Stomach (tissue), 19 donors: ENCODE measurements at places on chromosomes 2 and 18. TPM values are rescaled to one million over a fixed set of nuclear protein-coding genes. Genes with fewer than 3 reads are reported as not detected.
A peak's percentile ranks its signal among the peaks of the same experiment; 100 is the strongest.

- H3K4me3 ChIP-seq, result no peak overlapping the region
- no peak overlapping the region for H3K27ac ChIP-seq
- DNase-seq, result no peak
- H3K4me1 ChIP-seq, result no peaks in the 10 kb centered on the region
- no peaks in the 10 kb centered on the region for H3K36me3 ChIP-seq
Observed at GRCh38 chr2:162215162-162215561, 28.1 kb downstream of the FAP start.

DNA sequence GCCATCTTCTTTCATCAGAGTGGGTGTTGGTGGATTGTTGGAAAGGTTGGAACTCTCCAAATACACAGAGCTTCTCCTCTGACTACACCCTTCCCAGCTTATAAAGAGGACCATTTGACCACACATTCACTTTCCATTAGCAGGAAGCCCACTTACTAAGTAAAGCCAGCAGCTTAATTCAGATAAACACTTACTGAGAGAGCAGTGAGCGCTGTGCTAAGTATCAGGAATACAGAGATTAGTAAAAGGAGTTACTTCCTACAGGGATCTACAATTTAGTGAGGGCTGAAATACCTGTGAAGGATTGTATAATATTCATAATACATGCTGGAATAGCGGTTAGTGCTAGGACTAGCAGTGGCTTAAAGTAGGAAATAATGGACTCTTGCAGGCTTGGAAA lies 343.0 kb downstream of the NYAP2 start:
- H3K36me3 ChIP-seq, result no peaks in the 10 kb centered on the region

GRCh38 chr18:47899107-47899840 lies 31.2 kb downstream of the SMAD2 start:
- H3K4me3 ChIP-seq, result no peak overlapping the region
- H3K27ac ChIP-seq, result no peak overlapping the region
- DNase-seq, result no peak

GRCh38 chr2:46067501-46068305 lies 229.5 kb upstream of the EPAS1 start:
- no peak overlapping the region for H3K4me3 ChIP-seq
- H3K36me3 ChIP-seq, result no peaks in the 10 kb centered on the region
- no peak for DNase-seq
- H3K27me3 ChIP-seq, result no peaks in the 10 kb centered on the region

- no peaks in the 10 kb centered on the region for H3K4me1 ChIP-seq
- no peaks in the 10 kb centered on the region for H3K27me3 ChIP-seq
- no peaks in the 10 kb centered on the region for H3K36me3 ChIP-seq
- no peak overlapping the region for H3K27ac ChIP-seq
Observed at GRCh38 chr2:79327460-79327859, 167.9 kb upstream of the REG3A start.

DNA sequence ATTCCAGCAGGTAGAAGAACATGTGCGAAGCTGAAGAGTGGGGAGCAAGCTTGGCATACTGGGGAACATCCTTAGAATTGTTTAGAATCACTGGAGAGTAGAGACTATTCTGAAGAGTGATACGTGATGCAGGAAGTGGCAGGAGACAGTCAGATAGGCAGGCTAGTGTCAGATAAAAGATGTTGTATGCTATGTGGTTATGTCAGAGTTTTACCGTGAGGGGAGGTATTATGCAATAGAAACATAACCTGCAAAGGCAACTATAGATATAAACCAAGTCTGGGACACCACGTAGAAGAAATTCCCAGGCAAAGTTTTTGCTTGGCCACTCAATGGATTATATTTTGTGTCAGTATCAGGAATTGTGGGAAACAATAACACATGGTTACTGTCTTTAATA lies 62.0 kb upstream of the ZSWIM2 start:
- H3K27ac ChIP-seq, result no peak overlapping the region
- DNase-seq, result no peak
- no peaks in the 10 kb centered on the region for H3K27me3 ChIP-seq
- H3K4me1 ChIP-seq, result no peaks in the 10 kb centered on the region

GRCh38 chr2:86186431-86186830 lies 8.8 kb downstream of the IMMT start:
- no peaks in the 10 kb centered on the region for H3K27me3 ChIP-seq
- H3K27ac ChIP-seq, result no peak overlapping the region
- peaks cover 36% of the 10 kb centered on the region for H3K4me1 ChIP-seq
- no peak overlapping the region for H3K4me3 ChIP-seq

- H3K4me1 ChIP-seq, result peaks cover 11% of the 10 kb centered on the region
- H3K27ac ChIP-seq, result no peak overlapping the region
- no peaks in the 10 kb centered on the region for H3K36me3 ChIP-seq
- DNase-seq, result no peak
Observed at GRCh38 chr2:238527565-238527964, 100.8 kb downstream of the ASB1 start.

- H3K4me3 ChIP-seq, result no peak overlapping the region
- no peak for DNase-seq
- no peaks in the 10 kb centered on the region for H3K27me3 ChIP-seq
- H3K27ac ChIP-seq, result no peak overlapping the region
- no peaks in the 10 kb centered on the region for H3K4me1 ChIP-seq
Observed at GRCh38 chr2:210730672-210731071, 174.3 kb downstream of the CPS1 start.

GRCh38 chr18:3875376-3875775 lies 425.4 kb downstream of the TGIF1 start:
- H3K27me3 ChIP-seq, result no peaks in the 10 kb centered on the region
- no peak overlapping the region for H3K27ac ChIP-seq
- no peak for DNase-seq
- H3K4me3 ChIP-seq, result no peak overlapping the region
- H3K4me1 ChIP-seq, result no peaks in the 10 kb centered on the region

GRCh38 chr2:142825861-142826260 lies 51.6 kb upstream of the KYNU start:
- no peaks in the 10 kb centered on the region for H3K27me3 ChIP-seq
- no peak overlapping the region for H3K27ac ChIP-seq
- H3K4me1 ChIP-seq, result no peaks in the 10 kb centered on the region

GRCh38 chr2:24121469-24121868 lies 1.7 kb downstream of the PFN4 start:
- no peaks in the 10 kb centered on the region for H3K4me1 ChIP-seq
- H3K36me3 ChIP-seq, result no peaks in the 10 kb centered on the region

- peaks cover 26% of the 10 kb centered on the region for H3K36me3 ChIP-seq
- peak overlapping the region; percentile 82 for H3K4me3 ChIP-seq
- H3K27me3 ChIP-seq, result no peaks in the 10 kb centered on the region
- peak overlapping the region; percentile 92 for H3K27ac ChIP-seq
- peaks cover 12% of the 10 kb centered on the region for H3K4me1 ChIP-seq
Observed at GRCh38 chr2:100563407-100564247, 834 bp downstream of the PDCL3 start.

- H3K4me1 ChIP-seq, result peaks cover 2% of the 10 kb centered on the region
- no peaks in the 10 kb centered on the region for H3K27me3 ChIP-seq
Observed at GRCh38 chr2:120831891-120832290, 96.2 kb downstream of the GLI2 start.

DNA sequence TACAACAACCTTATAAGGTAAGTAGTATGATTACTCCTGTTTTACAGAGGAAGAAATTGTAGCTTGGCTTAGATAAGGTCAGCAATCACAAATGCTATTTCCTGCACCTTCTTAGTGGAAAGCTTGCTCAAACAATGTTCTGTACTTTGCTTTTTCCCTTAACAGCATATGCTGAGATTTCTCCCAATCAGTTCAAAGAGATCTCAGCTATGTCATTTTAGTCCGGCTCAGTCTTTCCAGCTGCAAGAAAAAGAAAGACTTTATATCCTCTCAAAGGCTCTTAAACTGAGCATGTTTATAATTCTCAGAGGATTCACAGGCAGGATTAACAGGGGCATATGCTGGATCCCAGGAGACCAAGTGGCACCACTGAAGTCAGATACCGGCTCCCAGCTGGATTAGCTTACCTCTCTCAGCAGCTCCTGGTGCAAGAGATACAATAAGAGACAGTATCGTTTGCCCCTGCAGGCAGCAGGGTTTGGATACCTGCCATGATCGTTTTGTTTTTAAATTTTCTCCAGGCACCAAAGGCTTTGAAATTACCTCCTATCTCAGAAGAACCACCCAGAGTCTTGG lies 29.5 kb downstream of the KIAA2012 start:
- H3K4me3 ChIP-seq, result no peak overlapping the region
- DNase-seq, result no peak
- H3K36me3 ChIP-seq, result no peaks in the 10 kb centered on the region
- H3K4me1 ChIP-seq, result no peaks in the 10 kb centered on the region

GRCh38 chr2:125679903-125680302 lies 976.1 kb upstream of the GYPC start:
- no peaks in the 10 kb centered on the region for H3K4me1 ChIP-seq
- H3K27me3 ChIP-seq, result no peaks in the 10 kb centered on the region
- H3K4me3 ChIP-seq, result no peak overlapping the region
- DNase-seq, result no peak

DNA sequence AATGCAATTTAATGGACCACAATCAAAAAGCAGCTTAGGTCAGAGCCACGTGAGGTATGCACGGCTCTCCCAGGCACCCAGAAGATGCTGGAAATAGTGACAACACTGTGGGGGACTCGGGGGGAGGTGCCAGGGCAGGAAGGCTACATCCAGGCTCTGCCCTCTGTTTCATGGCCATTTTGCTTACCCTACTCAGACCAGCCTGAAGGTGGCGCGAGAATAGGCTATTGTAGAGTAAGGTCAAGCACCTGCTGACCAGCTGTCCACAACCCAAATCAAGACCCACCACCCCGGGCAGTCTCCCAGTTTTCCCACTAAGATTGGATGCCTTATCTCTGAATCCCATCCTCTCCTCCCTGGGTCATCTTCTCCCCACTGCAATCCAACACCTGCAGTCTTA lies 115.7 kb downstream of the VIT start:
- H3K27me3 ChIP-seq, result no peaks in the 10 kb centered on the region
- H3K27ac ChIP-seq, result no peak overlapping the region
- no peaks in the 10 kb centered on the region for H3K36me3 ChIP-seq
- H3K4me3 ChIP-seq, result no peak overlapping the region

DNA sequence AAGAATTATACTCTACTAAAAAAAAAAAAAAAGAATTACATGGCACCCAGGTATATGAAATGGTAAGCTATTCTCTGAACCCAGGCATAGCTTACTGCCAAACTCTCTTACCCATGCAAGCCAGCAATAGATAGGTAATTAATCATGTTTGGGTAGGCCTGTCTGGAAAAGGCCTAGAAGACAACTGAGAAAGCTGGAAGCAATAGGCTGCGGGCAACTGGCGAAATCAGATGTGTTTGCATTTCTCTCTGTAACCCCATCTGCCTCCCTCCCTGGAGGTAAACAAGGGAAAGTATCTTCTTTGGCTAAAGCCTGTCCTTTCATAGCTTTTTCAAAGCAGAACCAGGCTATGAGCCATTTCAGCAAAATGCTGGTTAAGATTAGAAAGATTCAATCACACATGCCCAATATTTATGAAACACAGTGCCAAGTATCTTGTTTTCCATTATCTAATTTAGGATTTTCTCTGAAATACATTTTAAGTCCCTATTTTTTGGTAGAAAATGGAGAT lies 934.8 kb upstream of the DDX18 start:
- H3K36me3 ChIP-seq, result no peaks in the 10 kb centered on the region
- no peak overlapping the region for H3K4me3 ChIP-seq
- H3K4me1 ChIP-seq, result no peaks in the 10 kb centered on the region
- no peaks in the 10 kb centered on the region for H3K27me3 ChIP-seq

DNA sequence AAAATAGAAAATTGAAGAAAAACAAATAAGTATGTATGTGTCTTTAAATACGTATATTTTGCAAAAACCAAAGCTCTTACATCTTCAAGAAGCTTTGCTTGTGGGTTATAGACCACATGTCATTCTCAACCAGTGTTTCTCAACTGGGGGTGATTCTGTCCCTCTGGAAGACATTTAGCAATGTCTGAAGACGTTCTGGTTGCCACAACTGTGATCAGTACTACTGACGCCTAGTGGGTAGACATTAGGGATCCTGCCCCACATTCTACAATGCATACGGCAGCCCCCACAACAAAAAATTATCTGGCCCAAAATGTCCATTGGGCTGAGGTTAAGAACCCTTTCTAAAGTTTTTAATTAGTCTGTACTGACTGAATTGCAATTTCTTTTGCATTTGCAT lies 48.4 kb downstream of the UNC50 start:
- peak; percentile 34 for DNase-seq
- H3K4me1 ChIP-seq, result no peaks in the 10 kb centered on the region
- no peaks in the 10 kb centered on the region for H3K36me3 ChIP-seq
- H3K27me3 ChIP-seq, result no peaks in the 10 kb centered on the region

GRCh38 chr2:185502351-185502750 lies 236.3 kb upstream of the FSIP2 start:
- no peaks in the 10 kb centered on the region for H3K27me3 ChIP-seq
- DNase-seq, result no peak
- H3K4me1 ChIP-seq, result no peaks in the 10 kb centered on the region
- no peak overlapping the region for H3K4me3 ChIP-seq

- DNase-seq, result no peak
- no peaks in the 10 kb centered on the region for H3K27me3 ChIP-seq
- no peaks in the 10 kb centered on the region for H3K4me1 ChIP-seq
- no peaks in the 10 kb centered on the region for H3K36me3 ChIP-seq
- H3K27ac ChIP-seq, result no peak overlapping the region
Observed at GRCh38 chr18:33099626-33100025, 326.8 kb upstream of the KLHL14 start.

DNA sequence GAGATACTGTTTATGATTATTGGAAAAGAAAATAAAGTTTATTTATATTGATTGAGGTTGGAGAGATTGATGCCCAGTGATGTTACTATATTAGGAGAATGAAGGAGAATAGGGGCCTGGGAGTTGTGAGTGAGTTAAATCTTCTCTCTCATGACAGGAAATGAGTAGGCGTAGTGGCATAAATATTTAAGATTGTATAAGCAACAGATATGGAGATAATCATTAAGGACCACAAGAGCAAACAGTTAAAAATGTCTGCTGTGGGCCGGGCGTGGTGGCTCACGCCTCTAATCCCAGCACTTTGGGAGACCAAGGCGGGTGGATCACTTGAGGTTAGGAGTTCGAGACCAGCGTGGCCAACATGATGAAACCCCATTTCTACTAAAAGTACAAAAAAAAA lies 62.7 kb downstream of the PTRHD1 start:
- H3K4me3 ChIP-seq, result no peak overlapping the region
- H3K36me3 ChIP-seq, result peaks cover 65% of the 10 kb centered on the region
- H3K4me1 ChIP-seq, result no peaks in the 10 kb centered on the region
- H3K27ac ChIP-seq, result no peak overlapping the region
- no peaks in the 10 kb centered on the region for H3K27me3 ChIP-seq
- no peak for DNase-seq

- H3K27me3 ChIP-seq, result no peaks in the 10 kb centered on the region
- no peaks in the 10 kb centered on the region for H3K36me3 ChIP-seq
- H3K4me1 ChIP-seq, result no peaks in the 10 kb centered on the region
- DNase-seq, result peak; percentile 90
Observed at GRCh38 chr18:3037423-3037915, 24.5 kb upstream of the LPIN2 start.

- DNase-seq, result no peak
- no peak overlapping the region for H3K4me3 ChIP-seq
- H3K27me3 ChIP-seq, result no peaks in the 10 kb centered on the region
- H3K4me1 ChIP-seq, result no peaks in the 10 kb centered on the region
Observed at GRCh38 chr18:45557287-45557686, 58.0 kb upstream of the SLC14A2 start.

Gene AOX1
- total RNA-seq, result 6.4 TPM

Gene ALK
- total RNA-seq, result not detected

Gene CEP68
- total RNA-seq, result 13.6 TPM

Gene SERPINB2
- total RNA-seq, result not detected

Gene HDAC4
- 28.1 TPM for total RNA-seq

Gene RAX
- not detected for total RNA-seq

Gene TBC1D8
- total RNA-seq, result 167 TPM

Gene CDH20
- total RNA-seq, result 1.5 TPM

Gene PIEZO2
- total RNA-seq, result 19.6 TPM

Gene PRSS56
- not detected for total RNA-seq

Gene FHOD3
- total RNA-seq, result under 0.01 TPM

Gene EVX2
- total RNA-seq, result not detected

Gene STK36
- total RNA-seq, result 253 TPM

Gene IL1RN
- not detected for total RNA-seq

Gene UGT1A3
- 10.7 TPM for total RNA-seq

Gene EVA1A
- not detected for total RNA-seq

Gene AQP12B
- total RNA-seq, result not detected

Gene KCNIP3
- 1.6 TPM for total RNA-seq
